Activated CD4-positive, alpha-beta memory T cell treated with anti-CD3 and anti-CD28 coated beads, Interleukin-2, amount 10 ng/mL, durations not matched to agents 7 days and 5 days (primary cell): ENCODE measurements at places on chromosomes 2 and 18. TPM values are rescaled to one million over a fixed set of nuclear protein-coding genes. Genes with fewer than 3 reads are reported as not detected.

DNA sequence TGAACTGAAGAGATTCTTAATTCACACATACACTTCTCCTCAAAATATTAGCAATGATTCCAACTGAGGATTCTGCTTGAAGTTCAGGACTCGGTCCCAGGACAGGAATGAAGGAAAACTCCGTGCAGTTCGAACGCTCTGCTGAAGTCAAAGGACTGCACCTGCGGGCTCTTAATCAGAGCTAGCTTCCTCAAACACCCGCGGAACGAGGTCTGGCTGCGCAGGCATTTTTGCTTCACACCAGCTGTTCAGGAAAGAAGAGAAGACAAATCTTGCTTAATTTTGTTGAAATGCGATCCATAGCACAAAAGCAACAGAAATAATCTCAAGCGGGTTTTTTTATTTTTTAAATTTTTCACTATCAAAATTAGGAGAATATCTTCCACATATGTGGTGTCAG lies 175.6 kb downstream of the LAMA1 start:
- no peak for DNase-seq

DNA sequence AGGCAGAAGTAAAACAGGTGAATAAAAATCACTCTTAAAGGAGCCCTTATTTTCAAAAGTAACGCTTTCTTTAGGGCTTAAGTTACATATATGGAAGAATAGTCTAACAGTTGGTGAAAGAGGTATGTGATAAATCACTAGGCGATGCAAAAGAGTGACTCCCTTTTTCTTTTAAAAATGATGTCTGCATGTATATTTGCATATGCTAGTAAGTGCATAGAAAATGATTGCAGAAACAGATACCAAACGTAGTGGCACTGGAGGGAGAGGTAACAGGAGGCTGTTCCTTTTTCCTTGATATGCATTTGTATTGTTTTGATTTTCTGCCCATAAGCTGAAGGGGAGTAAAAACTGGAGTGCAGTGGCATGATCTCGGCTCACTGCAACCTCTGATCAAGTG lies 158.3 kb downstream of the PRPF40A start:
- no peak for DNase-seq

GRCh38 chr2:200761266-200761665 lies 50.4 kb upstream of the BZW1 start:
- no peak for DNase-seq

Gene CSRNP3
- total RNA-seq = not detected
